ENCODE measurements at places on chromosomes 7 and 10. TPM values are rescaled to one million over a fixed set of nuclear protein-coding genes. Genes with fewer than 3 reads are reported as not detected.

Gene IL6
- total RNA-seq: not detected

Gene MLXIPL
- not detected for total RNA-seq

Gene CPXM2
- total RNA-seq: not detected

Gene CDC14C
- not detected for total RNA-seq

Gene FXYD4
- total RNA-seq: not detected

Gene XRCC2
- 1.4 TPM for total RNA-seq

GRCh38 chr10:71438761-71439160 is 42.0 kb downstream of the CDH23 start:
- H3K36me3 ChIP-seq: no peaks in the 10 kb centered on the region
- H3K4me1 ChIP-seq: no peaks in the 10 kb centered on the region
- H3K4me3 ChIP-seq: no peak overlapping the region
- DNase-seq: no peak
- H3K27ac ChIP-seq: no peak overlapping the region

DNA sequence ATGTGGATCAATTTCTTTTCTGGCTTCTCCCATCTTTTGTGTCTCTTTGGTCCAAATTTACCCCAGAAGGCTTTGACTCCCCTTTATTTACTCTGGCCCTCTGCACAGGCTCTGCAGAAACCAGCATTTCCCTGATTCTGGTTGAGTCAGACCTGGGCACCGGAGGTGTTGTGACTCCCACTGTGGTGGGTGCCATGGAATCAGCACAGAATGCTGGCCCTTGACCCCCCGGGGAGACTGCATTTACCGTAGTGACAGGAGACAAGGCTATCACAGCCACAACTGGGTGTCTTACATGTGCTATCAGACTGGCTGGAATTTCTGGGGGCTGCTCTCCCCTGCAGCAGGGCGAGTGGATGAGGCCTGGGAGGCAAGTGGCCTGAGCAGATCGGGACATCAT is 37.6 kb downstream of the PLXDC2 start:
- H3K27me3 ChIP-seq: no peaks in the 10 kb centered on the region
- no peak overlapping the region for H3K4me3 ChIP-seq
- no peaks in the 10 kb centered on the region for H3K36me3 ChIP-seq
- no peak for DNase-seq
- no peak overlapping the region for H3K27ac ChIP-seq
- no peaks in the 10 kb centered on the region for H3K4me1 ChIP-seq

GRCh38 chr7:1847260-1848001 is 177.4 kb downstream of the ELFN1 start:
- H3K27me3 ChIP-seq: no peaks in the 10 kb centered on the region
- H3K36me3 ChIP-seq: no peaks in the 10 kb centered on the region
- no peak overlapping the region for H3K27ac ChIP-seq
- no peak for DNase-seq

DNA sequence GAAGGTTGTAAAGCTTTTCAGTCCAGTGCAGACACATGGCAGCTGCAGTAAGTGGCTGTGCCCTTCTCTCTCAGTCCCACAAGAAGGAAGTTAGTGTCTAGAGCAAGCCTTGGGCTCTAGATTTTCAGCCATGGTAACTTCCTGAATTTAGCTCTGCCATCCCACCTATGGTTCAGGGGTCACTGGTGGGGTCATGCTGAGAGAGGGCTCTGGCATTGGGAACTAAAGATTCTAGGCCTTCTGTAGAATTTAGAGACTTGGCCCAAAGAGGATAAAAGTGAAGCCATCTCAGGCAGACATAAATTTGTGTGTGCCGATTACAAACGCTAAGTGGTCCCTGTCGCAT is 113.5 kb downstream of the COL13A1 start:
- H3K27ac ChIP-seq: no peak overlapping the region
- no peaks in the 10 kb centered on the region for H3K36me3 ChIP-seq

- no peak for DNase-seq
- H3K27me3 ChIP-seq: no peaks in the 10 kb centered on the region
- H3K4me1 ChIP-seq: no peaks in the 10 kb centered on the region
- no peaks in the 10 kb centered on the region for H3K36me3 ChIP-seq
- H3K27ac ChIP-seq: no peak overlapping the region
Observed at GRCh38 chr7:134474828-134475227, 15.9 kb upstream of the AKR1B1 start.

DNA sequence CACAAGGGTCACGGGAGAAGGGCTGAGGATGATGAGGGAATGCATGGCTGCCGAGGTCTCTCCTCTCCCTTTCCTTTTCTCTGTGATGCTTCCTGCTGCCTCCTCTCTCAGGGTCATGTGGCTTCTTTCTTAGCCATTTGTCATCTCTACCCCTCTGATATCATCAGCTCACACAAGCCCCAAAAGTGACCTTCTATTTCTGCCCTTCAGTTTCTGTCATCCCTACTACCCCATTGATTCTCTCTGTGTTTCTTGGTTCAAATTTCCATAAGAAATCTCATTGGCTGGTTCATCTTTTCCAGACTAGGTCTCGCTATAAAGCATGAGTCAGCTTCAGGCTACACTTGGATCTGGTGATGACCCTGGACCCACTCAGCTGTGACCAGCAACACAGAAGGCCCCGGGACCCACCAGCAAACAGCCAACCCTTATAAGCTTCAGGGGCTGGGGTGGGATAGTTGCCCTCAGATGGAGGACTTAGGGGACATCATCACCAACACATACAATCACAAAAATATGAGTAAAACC is 284.3 kb downstream of the SKAP2 start:
- H3K4me1 ChIP-seq: no peaks in the 10 kb centered on the region
- no peaks in the 10 kb centered on the region for H3K27me3 ChIP-seq
- H3K36me3 ChIP-seq: no peaks in the 10 kb centered on the region
- H3K27ac ChIP-seq: no peak overlapping the region
- no peak for DNase-seq
- no peak overlapping the region for H3K4me3 ChIP-seq

GRCh38 chr10:13624630-13625029 is 37.9 kb downstream of the PRPF18 start:
- no peak for DNase-seq
- H3K4me1 ChIP-seq: no peaks in the 10 kb centered on the region
- H3K27me3 ChIP-seq: no peaks in the 10 kb centered on the region
- no peak overlapping the region for H3K27ac ChIP-seq
- peaks cover 33% of the 10 kb centered on the region for H3K36me3 ChIP-seq

- no peak overlapping the region for H3K27ac ChIP-seq
- no peaks in the 10 kb centered on the region for H3K27me3 ChIP-seq
- DNase-seq: no peak
Observed at GRCh38 chr10:86974484-86974883, 6.2 kb downstream of the ADIRF start.

DNA sequence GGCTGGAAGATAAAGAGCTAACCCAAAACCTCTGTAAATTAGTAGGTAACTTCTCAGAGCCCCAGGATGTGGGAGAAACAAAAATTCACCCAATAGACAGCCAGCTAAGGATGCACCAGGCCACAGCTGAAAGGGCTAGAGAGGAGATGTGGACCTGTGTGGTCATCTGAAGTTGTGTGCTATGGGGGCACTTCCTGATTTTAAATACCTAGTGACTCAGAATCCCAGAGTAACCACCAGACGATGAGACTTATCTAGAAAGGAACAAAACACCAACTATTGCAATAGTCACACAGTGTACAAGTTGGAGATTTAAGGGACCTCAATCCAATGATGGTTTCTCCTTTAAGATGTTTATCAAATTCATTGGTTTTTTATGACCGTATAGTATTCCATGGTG is 408.3 kb upstream of the ANKRD30A start:
- no peak overlapping the region for H3K27ac ChIP-seq
- H3K27me3 ChIP-seq: no peaks in the 10 kb centered on the region
- no peaks in the 10 kb centered on the region for H3K4me1 ChIP-seq
- no peak for DNase-seq
- H3K36me3 ChIP-seq: no peaks in the 10 kb centered on the region

DNA sequence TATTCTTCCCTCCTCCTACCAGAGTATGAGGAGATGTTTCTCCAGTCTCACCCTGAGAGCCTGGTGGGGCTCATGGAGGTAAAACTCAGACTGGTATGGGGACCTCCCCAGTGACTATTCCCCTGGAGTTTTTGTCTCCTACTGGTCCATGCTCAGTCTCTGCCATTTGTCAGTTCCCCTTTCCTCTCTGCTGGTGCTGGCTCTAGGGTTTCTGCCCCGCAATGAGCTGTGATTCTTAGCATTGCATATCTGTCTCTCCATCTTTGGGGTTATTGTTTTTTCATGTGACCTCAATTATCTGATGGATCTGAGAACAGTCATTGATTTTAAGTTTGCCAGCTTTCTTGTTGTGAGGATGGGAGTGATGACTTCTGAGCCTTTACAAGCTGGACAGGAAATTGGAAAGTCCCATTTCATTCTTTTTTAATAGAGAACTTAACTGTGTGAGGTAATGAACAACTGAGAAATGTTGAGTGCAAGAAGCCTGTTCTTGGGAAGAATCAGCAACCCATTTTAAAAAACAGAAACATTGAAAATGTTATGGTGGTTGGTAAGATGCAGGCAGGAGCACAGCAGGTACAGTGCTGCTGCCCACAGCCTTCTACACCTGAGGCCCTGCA is 26.9 kb downstream of the NACAD start:
- peaks cover 10% of the 10 kb centered on the region for H3K36me3 ChIP-seq
- H3K4me3 ChIP-seq: no peak overlapping the region
- H3K27me3 ChIP-seq: no peaks in the 10 kb centered on the region

DNA sequence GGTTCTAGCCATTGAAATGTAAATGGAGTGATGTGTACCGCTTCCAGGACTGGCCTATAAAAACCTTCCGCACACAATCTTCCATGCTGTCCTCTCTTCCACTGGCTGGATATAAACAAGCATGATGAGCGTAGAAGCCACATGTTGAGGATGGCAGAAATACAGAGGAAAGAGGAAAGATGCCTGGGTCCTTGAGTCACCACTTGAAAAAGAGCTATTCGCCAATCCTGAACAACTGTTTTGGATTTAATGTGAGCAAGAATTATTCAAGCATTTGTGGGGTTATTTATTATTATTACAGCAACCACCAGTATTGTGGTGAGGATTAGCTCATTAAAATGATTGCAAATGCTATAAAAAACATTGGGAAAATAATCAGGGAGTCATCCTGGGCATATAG is 45.8 kb upstream of the PLXNA4 start:
- H3K27me3 ChIP-seq: no peaks in the 10 kb centered on the region
- H3K4me3 ChIP-seq: no peak overlapping the region
- H3K27ac ChIP-seq: no peak overlapping the region
- no peak for DNase-seq

DNA sequence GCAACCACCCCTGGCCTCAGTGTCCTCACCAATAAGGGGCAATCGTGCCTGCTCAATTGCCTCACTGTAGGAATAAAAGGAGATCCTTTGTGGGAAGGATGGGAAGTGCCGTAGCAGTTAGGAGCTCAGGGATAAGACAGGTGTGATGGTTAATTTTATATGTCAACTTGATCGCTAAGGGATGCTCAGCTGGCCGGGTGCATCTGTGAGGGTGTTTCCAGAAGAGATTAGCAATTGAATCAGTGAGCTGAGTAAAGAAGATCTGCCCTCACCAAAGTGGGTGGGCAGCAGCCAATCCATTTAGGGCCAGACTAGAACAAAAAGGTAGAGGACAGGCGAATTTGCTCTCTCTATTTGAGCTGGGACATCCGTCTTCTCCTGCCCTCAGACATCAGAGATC is 46.3 kb downstream of the BUB3 start:
- H3K27me3 ChIP-seq: no peaks in the 10 kb centered on the region
- no peak overlapping the region for H3K27ac ChIP-seq
- H3K36me3 ChIP-seq: no peaks in the 10 kb centered on the region

- no peak overlapping the region for H3K4me3 ChIP-seq
- no peak overlapping the region for H3K27ac ChIP-seq
- H3K36me3 ChIP-seq: no peaks in the 10 kb centered on the region
- no peak for DNase-seq
- peaks cover 15% of the 10 kb centered on the region for H3K4me1 ChIP-seq
Observed at GRCh38 chr7:115722302-115722977, 308.1 kb downstream of the TFEC start.

- no peaks in the 10 kb centered on the region for H3K4me1 ChIP-seq
- H3K36me3 ChIP-seq: no peaks in the 10 kb centered on the region
- DNase-seq: no peak
- H3K27ac ChIP-seq: no peak overlapping the region
Observed at GRCh38 chr10:83909001-83909400, 230.3 kb upstream of the GHITM start.

DNA sequence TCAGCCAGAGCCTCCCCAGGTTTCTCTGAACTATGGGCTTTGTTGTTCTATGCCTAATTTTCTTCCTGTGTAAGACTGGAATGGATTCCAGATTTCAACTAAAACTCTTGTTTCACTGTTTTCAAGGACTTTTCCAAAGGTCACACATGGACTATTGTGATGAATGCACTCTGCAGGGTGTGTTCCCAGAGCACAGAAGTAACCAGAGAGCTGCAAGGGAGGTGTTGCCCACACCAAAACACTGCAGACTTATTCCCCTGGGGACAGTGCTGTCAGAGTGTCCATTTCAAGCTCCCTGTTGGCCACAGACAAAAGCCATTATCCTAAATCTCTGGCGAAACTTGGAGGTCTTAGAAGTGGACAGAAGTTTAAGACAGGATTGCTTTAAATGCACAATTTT is 231.6 kb downstream of the TRIL start:
- no peaks in the 10 kb centered on the region for H3K36me3 ChIP-seq
- no peak overlapping the region for H3K4me3 ChIP-seq
- no peak for DNase-seq

DNA sequence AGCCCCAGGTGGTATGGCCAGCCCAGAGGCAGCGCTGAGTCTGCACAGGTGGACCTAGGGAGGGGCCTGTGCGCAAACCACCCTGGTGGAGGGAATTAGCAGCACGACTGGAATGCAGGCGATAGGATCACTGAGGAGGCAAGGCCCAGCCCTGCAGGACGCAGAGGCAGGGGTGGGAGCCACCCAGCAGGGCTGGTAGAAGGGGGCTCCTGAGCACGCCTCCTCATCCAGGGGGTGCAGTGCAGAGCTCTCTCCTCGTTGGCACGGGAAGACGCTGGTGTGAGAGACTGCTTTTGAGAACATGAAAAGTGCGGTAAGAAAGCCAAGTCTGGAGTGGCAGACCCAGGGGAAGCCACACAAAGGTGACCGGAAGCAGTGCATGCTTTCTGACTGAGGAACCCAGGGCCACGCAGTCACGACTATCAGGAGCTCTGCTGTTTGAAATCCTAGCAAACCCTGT is 6.0 kb downstream of the FXYD4 start:
- H3K36me3 ChIP-seq: no peaks in the 10 kb centered on the region
- no peak overlapping the region for H3K4me3 ChIP-seq
- DNase-seq: no peak
- no peaks in the 10 kb centered on the region for H3K27me3 ChIP-seq
- no peaks in the 10 kb centered on the region for H3K4me1 ChIP-seq

DNA sequence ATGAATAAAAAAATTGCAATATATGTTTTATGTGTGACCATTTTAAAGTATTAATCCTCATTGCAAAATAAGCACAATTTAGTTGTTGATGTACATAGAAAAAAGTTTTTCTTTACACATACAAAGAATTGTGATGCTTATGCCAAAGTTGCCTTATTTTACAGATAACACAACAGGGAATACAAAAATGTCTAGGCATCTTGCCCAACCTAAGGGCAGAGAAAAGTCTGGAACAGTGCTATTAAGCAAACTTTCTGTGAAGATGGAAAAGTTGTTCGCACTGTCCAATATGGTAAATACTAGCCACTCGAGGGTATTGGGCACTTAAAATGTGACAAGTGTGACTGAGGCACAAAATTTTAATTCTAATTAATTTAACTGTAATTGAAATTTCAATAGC is 190.2 kb upstream of the HGF start:
- H3K27ac ChIP-seq: no peak overlapping the region
- H3K27me3 ChIP-seq: no peaks in the 10 kb centered on the region
- H3K4me3 ChIP-seq: no peak overlapping the region
- DNase-seq: no peak
- H3K4me1 ChIP-seq: no peaks in the 10 kb centered on the region
- H3K36me3 ChIP-seq: no peaks in the 10 kb centered on the region

All from naive thymus-derived CD4-positive, alpha-beta T cell (primary cell).